Fibroblast of skin of back (primary cell): ENCODE measurements at places on chromosomes 6 and 20.

- no peak for DNase-seq
Measured at GRCh38 chr6:6001443-6001842, 5.3 kb downstream of the NRN1 start.

DNA sequence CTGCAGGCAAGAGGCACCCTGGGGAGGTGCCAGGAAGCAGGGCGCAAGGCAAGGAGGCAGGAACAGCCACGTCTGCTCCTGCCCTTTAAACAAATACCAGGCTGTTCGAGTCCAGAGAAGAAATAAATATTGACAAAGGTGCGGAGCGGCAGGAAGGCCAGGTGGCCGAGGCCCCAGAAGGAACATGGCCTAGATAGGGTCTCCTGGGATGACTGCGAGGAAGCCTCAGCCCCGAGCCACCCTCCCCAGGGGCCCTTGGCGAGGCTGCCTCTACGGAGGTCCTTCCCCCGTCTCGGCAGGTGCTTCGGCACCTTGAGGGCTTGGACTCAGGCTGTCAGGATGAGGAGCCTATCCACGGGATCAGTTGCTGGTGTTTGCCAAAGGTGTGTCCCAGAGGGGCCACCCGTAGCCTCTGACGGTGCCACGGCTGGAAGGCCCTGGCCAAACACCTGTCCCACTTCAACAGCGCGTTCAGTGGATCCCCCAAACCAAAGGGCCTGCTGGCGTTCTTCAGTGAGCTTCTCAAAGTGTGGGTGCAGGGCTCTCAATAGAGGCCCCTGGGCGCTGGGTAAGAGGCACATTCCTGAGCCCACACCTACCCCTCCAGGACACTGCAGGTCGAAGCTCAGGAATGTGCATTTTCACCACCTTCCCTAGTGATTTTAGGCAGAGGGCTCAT lies 39.8 kb downstream of the SNX5 start:
- DNase-seq: no peak

- DNase-seq: peak; percentile 47
Measured at GRCh38 chr6:140538926-140539325, 1164.5 kb upstream of the CITED2 start.

- no peak for DNase-seq
Measured at GRCh38 chr6:22363166-22363713, 66.4 kb upstream of the PRL start.

GRCh38 chr6:89887452-89888137 lies 6.7 kb upstream of the GJA10 start:
- DNase-seq: peak; percentile 8

- DNase-seq: no peak
Measured at GRCh38 chr6:134398453-134398852, 80.5 kb upstream of the SGK1 start.

- no peak for DNase-seq
Measured at GRCh38 chr20:64176971-64177370, 12.7 kb downstream of the MYT1 start.

DNA sequence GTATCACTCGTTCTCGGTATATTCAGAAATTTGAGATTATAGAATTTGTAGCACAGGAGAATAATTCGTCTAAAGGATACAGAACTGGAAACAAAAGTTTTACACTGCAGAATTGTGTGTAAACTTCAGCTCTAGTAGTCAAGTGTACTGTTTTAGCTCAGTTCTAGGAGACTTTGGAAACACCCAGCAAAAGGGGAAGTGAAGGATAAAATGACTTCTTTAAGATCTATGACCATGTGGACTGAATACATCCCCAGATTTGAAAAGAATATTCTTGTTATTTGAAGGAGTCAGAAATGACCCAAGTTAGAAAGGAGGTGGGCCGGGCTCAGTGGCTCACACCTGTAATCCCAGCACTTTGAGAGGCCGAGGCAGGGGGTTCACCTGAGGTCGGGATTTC lies 174.0 kb upstream of the FOXQ1 start:
- no peak for DNase-seq

DNA sequence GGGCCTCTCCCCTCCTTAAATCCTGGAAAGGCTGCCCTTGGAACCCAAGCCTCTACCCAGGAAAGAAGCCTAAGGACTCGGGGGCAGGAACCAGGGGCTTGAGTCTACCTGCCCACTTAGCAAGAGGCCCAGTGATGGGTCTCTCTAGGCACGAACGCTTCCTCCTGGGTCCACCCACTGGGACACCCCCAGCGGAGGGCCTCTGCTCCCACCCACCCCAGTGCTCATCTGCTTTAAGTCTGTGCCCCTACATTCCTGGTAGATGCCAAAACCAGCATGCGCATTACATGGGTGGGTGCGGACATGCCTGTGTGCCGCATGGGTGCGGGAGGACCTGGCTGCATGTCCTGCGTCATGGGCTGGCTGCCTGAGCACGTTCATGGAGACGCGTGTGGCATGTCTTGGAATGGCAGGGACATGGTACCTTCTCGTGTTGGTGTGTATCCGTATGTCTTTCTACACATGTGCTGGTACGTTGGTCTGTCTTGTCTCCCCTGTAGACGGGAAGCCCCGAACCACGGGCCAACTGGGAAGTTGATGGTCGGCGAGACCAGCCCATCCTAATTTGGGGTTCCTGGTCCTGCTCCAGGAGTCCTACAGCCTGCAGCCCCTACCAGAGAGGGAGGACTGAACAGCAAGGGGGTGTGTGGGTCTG lies 29.3 kb downstream of the SNPH start:
- DNase-seq: no peak

DNA sequence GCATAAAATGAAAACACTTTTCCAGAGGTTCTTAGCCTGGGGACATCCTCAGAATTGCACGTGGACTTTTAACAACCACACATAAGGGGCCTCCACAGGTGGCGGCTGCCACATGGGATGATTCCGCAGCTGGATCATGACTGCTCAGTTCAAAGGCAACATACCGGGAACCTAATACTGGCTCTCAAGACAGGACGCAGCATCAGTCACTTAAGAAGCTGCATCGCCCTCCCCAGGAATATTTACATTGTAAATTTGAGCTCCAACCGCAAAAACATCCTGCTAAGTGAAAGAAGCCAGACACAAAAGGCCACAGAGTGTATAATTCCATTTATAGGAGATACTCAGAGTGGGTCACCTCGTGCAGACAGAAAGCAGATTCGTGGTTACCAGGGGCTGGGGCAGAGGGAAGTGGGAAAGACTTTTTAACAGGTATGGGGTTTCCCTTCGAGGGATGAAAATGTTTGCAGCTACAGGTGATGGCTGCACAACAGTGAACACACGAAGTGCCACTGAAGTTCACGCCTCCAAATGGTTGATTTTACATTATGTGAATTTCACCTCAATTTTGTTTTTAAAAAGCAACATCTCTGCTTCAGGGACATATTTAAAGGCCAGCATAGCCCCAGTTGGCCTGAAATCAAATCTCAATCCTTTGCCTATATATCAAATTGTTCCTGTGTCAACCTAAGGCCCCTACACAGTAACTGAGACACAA lies 141.5 kb downstream of the BMP7 start:
- DNase-seq: no peak

DNA sequence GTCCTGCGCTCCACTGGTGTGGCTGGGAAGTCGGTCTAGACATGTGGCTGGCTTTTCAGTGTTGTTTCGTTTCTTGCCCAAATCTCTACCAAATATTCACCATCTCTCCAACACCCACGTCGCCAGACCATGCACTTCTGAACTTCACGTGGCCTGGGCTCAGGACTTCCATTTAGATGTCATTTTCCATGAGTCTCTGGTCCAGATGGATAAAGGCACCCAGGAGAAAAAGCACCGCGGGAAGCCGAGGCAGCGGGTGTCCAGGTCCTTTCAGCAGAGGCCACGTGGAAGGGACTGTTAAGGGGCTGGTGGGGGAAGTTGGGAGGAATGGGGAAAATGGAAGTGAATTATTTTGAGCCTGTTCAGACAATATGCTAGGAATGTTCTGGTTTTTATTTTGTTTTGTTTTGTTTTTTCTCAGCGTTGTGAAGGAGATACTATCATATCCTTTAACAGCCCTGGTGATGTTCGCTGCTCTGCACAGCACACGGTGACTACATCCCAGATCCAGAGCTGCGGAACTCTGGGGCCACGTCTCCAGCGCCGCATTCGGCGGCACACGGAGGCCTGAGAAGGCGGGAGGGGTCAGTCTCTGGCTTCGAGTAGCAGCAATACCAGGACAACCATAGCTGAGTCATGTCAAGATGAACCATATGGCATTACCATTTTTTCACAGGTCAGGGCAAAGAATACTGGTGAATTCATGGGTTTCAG lies 230.3 kb downstream of the THBS2 start:
- no peak for DNase-seq

GRCh38 chr20:18678549-18679419 lies 90.9 kb downstream of the DTD1 start:
- DNase-seq: no peak

DNA sequence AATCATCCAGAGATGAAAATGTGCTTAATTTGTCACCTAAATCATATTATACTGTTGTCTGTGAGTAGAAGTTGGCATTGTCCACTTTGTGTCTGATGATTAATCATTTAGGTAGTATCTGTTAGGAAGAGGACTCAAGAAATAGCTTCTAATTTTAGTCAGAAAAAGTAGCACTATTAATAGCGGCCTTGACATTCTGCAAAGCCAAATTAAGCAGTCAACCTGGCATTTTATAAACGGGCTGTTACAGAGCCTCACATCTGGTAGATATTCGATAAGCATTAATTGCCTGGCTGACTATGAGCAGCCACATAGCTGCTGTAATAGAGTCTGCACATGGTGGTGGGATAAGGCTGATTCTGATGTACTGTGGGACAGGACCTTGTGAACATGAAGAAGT lies 99.5 kb downstream of the KLHL32 start:
- DNase-seq: no peak

GRCh38 chr6:11219400-11219834 lies 13.1 kb downstream of the NEDD9 start:
- no peak for DNase-seq

GRCh38 chr6:43286980-43287716 lies 10.9 kb upstream of the SLC22A7 start:
- peak; percentile 15 for DNase-seq

DNA sequence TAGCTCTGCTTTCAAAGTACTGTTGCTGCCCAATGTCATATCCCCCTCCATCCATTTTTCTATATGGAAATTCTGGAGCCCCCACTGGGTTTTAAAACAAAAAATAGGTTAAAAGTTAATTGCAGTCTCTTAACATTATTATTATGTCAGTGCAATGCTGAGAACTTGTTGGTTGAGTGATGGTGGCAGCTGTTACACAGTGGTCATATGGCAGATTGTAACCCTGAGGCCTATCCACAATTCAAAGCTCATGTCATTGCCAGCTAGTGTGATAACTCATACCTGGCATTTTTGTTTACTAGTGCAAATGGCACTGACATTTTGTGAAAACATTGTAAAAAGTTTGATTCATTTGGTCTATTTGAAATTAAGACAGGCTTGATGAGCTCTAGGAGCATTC lies 305.7 kb upstream of the FLRT3 start:
- DNase-seq: no peak

GRCh38 chr20:15113144-15113773 lies 775.8 kb upstream of the FLRT3 start:
- DNase-seq: no peak

- peak; percentile 22 for DNase-seq
Measured at GRCh38 chr20:43893930-43894329, 20.7 kb upstream of the TOX2 start.

DNA sequence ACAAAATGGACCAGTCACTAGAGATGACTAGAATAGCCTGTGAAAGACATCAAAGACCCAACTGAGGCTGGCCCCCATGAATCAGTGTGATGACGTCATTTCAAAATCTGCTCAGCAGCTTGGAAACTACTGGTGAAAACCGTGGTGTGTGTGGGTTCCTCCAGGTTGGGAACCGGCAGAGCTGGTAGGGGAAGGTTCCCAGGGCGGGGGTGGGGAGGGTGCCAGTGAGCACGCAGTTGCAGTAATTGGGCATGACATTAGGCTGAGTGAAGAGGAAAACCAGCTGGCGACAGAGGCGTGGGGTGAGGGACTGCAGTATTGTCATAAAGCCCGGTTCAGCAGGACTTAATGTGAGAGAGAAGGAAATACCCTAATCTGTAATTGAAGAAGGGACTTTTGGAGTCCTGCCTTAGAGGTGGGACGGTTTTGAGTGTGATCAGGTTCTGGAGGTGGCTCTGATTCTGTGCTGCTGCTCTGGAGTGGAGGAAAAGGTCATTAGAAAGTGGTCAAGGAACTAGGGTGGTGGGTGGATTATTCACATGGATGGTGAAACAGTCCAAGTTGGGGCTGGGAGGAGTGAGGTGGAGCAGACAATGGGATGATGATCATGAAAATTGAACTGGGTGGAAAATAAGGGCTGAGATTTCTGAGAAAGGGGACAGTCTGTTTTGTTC lies 52.0 kb upstream of the MTHFD1L start:
- DNase-seq: peak; percentile 52

DNA sequence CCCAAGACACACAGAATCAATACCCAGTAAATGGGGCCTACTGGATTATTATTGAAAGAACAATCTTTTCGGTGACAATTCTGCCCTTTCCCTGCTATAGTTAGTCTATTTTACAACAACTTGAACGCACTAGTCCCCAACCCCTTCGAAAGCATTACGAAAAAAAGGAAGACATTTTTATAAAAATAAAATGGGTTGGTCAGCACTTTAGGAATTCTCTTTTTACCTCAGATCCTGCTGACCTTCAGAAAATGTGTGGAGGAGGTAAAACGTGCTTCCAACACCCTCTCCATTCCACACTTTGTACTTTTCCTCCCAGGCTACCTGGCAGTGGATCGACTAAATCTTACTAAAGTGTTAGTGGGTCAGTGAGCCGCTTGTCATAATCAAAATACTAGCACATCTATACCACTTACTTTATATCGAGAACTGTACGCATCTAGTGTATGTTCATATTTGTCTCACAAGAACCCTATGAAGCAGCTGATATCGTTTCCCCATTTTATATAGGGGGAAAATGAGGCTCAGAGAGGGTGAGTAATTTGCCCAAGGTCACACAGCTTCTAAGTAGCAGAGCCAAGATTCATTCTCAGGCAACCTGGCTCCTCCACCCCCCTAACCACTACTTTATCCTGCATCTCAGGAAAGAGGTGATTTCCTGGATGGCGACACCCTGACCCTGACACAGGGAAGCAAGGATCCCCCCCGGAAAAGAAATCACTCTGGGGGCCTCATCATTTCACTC lies 10.6 kb downstream of the NFATC2 start:
- no peak for DNase-seq

- no peak for DNase-seq
Measured at GRCh38 chr6:17737704-17738252, 31.1 kb upstream of the NUP153 start.

DNA sequence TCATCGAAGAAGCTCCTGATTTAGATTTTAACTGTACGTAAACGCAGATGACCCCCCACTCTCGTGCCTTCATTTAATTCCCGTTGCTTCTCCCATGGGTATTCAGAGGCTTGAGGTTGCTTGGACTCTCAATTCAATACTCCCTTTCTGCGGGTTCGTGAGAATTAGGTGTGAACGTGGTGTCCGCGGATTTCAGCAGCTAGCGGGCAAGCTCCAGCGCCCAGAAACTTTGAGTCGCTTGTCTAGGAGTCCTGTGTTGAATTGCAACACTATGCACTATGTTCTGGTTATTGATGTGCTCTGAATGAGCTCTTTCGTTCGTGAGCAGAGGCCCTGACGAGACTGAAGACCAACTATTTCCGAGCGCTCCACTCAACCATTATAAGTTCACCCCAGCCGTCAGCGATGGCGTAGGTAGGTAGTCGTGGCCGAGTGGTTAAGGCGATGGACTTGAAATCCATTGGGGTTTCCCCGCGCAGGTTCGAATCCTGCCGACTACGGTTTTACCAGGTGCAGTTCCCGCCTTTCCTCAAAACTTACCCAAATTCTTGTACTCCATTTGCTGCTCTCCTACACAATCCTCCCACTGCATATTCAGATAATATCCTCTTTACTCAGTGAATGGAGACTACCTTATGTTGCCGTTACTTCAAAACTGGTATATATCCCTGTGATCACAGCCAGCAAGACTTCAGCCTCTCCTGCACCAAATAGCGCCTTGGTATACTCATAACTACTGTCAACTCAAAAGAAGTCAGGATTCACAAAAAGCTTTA lies 72.6 kb upstream of the ZNF184 start:
- DNase-seq: peak; percentile 56
